ENCODE measurements at places on chromosomes 1 and 21.

GRCh38 chr1:234660536-234661316 lies 50.7 kb upstream of the IRF2BP2 start:
- DNase-seq: no peak

DNA sequence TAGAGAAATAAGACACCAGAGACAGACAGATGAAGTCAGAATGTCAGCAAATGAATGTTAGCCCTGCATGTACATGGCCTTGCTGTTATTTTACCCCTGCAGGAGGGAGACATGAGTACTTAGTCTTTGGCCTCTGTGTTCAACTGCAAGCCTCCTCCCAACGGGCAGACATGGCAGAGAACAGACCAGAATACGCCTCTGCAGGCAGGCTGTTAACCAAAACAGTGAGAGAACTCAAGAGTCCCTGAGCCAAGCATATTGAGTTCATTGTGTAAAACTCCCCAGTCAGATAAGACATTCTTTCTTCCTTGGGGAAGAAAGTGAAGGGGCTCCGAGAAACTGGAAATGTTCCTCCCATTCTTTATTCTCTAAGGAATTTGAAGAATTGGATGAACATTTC lies 150.9 kb downstream of the PHTF1 start:
- no peak for DNase-seq

- no peak for DNase-seq
Measured at GRCh38 chr1:9262096-9262986, 27.8 kb downstream of the H6PD start.

GRCh38 chr1:67515324-67516080 lies 85.3 kb upstream of the SERBP1 start:
- no peak for DNase-seq

DNA sequence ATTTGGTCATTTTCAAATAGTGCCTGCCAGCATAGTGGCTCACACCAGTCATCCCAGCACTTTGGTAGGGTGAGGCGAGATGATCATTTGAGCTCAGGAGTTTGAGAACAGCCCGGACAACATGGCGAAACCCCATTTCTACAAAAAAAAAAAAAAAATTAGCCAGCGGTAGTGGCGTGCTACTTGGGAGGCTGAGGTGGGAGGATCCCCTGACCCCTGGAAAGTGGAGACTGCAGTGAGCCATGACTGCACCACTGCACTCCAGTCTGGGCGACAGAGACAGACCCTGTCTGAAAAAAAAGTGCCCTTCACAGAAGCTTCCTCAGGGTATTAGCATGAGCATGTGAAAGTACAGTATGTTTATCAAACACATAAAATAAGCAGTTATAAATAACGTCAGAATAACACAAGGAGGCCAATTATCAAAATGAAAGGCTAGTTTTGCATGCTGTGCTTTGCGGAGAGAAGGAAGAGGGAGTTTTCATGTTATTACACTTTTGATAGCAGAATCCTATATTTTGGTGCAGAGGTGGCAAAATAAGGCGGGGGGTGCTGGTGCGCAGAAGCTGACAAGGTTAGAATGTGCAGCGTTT lies 781 bp upstream of the METTL13 start:
- DNase-seq: no peak

Data from amygdala (tissue), 56 donors.